ENCODE measurements at places on chromosomes 16 and 17.
A peak's percentile ranks its signal among the peaks of the same experiment; 100 is the strongest.

DNA sequence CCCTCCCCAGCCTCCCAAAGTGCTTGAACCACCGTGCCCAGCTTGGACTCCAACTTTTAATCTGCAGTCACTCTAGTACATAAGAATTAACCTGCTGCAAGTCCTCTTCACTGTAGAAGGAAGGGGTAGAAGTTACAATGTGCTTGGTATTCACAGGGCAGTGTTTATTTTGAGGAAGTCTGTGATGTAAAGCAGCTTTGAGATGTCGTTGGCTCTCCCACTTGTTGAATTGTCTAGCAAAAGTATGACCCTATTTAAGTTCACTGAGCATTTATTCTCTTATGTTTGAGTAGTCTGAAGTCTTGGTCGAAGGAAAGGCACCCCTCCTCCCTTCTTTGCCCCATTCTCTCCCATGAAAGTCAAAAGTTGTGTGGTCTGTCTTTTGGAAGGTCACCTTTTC, 28.2 kb downstream of the SF3B3 start:
- no peak for DNase-seq

GRCh38 chr17:64994781-64995538, 61.6 kb downstream of the GNA13 start:
- DNase-seq, result no peak

DNA sequence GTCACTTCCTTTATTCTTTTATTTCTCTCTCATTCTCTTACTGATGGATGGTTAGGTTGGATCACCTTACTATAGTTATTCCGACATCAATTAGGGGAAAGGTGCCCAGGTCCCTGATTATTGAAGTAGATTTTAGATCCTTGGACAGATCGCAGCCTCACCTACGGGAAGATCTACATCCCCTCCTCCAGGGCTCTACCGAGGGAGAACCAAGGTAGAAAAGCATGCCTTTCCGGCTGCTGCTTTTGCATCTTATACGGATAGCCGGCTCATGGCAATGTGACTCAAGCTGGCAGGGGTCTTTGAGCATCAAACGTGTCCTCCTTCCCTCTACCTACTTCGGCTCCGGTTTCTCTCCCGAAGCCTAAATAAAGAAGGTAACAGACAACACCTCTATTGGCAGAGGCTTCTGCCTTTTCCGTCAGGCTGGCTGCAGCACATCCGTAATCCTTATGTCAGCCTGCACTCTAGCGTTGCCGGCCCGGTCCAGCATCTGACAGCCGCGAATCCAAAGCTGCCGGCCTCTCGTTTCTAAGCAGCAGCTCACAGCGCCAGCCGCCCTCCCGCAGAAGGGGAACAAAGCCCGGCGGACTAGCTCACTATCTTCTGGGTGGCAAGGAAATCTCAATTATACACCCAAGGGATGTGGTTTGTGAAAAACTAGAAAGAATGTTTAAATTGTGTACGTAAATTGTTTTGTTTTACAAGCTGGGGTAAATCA, 46.9 kb downstream of the IRX6 start:
- peak; percentile 52 for DNase-seq

GRCh38 chr17:62781831-62782251, 26.3 kb downstream of the MARCHF10 start:
- no peak for DNase-seq

DNA sequence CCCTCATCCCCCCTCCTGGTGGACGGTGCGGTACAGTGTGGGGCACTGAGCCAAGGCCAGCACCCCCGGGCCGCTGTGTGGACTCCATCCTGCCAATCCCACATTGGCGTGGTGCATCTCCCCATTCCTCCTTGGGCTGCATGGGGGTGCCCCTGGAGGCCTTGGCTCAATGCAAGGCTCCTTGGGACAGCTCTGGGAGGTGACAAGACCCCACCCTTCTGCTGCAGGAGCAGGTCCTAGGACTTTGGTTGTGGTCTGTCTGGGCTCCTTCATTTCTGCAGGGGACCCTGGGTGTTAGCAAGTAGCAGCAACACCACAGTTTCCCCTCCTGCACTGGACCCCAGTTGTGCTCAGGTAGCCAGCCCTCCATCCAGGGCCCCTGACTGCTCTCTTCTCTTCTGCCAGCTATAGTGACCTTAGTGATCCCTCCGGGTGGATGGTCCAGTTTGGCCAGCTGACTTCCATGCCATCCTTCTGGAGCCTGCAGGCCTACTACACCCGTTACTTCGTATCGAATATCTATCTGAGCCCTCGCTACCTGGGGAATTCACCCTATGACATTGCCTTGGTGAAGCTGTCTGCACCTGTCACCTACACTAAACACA, 1.3 kb downstream of the PRSS21 start:
- no peak for DNase-seq

DNA sequence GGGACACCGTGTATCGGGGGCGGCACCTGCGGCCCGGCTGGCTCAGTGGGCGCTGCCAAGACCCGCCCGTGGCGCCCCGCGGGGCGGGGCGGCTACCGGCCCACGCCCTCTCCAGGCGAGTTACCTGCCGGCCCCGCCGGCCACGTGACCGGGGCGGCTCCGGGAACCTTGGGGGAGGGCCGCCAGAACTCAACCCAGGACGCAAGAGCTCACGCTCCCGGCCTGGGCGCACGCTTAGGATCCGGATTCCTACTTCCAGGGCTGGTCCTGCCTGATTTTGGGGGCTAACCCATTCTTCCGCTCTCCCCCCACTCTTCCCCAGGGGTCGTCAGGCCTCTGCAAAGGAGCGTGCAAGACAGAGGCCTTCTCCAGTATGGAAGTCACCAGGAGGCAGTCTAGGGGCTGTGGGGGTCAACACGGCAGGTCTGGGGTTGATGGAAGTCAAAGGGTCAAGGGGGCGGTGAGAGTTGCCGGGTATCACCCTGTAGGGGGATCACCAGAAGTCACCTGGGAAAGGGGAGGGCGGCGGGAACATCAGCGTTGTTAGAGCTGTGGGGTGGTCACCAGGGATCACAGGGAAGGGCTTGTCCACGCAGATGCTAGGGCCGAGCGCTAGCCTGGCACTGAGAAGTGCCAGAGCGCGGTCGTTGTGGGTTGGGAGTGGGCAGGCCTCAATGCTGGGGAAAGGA, 354 bp upstream of the ESRP2 start:
- DNase-seq, result no peak

DNA sequence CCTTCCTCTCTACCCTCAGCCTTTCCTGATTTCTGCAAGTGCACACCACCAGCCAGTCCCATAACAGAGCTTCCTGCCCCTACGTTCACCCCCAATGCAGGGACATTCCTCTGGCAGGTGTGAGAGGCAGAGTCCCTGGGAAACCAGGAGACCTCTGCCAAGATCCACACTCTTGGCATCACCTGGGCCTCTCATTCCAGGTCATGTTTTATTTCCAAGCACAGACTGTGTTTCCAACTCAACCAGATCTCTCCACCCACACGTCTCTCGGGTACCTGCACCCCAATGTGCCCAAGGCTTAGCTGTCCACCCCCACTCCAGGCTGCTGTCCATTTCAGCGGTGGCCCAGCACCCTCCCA, 21.0 kb upstream of the PHB1 start:
- no peak for DNase-seq

GRCh38 chr16:17460890-17461289, 9.9 kb downstream of the XYLT1 start:
- DNase-seq, result no peak

DNA sequence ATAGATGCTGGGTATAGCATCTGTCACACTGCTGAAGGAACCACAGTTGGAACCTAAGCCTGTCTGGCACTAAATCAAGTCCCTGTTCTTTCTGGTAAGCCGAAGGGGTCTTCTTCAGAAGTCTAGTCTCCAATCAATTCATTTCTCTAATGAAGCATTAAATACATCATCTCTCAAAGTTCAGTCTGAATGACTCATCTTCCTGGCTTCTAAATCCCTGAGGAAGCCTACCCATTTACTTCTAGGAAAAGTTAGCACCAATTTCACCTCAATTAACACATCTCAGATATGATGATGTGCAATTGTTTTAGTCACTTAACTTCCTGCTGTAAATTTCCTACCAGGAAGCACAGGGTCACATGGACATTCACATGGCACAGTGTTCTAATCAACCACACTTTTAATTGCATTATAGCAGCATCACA, 49.9 kb downstream of the TEX14 start:
- DNase-seq, result peak; percentile 58

DNA sequence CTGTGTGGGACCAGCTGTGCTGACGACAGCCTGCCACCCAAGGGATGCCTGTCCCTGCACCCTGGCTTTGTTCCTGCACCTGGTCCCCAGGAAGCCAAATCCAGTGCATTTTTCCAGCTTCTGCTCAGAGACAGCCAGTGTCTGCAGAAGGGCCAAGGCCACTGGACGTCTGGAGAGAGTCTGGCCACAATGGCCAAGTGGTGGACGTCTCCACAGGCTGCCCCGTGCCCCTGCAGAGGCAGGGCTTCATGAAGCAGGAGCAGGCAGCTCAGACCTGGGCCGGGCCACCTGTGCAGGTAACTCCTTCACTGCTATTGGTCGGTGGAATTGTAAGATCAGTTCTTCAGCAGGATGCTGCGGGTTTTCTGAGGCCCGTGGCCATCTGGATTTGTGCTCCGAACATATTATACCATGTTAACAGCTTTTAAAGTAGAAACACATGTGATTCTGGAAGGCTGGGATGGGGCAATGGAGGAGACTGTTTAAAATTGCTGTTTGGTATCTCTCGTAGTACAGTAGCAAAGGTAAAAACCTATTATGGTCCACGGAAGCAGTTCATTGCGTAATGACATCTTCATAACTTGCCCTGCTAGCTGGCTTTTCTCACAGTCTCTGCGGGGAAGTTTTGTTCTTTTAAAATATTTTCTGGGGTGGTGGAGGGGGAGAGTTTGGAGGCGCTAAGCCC, 185.3 kb downstream of the CCDC182 start:
- DNase-seq, result no peak

GRCh38 chr16:85209526-85210121, 97.4 kb upstream of the CIBAR2 start:
- no peak for DNase-seq

DNA sequence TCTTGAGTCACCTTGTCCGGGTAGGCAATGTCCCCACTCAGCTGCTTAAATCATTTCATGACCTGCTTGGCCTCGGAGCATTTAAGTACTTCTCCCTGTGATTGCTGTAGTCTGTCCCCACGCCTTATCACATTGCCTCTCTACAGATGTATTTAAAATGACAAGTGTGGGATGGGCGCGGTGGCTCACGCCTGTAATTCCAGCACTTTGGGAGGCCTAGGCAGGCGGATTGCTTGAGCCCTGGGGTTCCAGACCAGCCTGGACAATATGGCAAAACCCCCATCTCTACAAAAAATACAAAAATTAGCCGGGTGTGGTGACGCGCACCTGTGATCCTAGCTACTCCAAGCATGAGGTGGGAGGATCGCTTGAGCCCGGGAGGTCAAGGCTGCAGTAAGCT, 1.3 kb upstream of the GJC1 start:
- no peak for DNase-seq

GRCh38 chr17:32256012-32256700, 9.5 kb upstream of the RHBDL3 start:
- no peak for DNase-seq

GRCh38 chr17:4806456-4806776, 536 bp upstream of the PLD2 start:
- DNase-seq, result no peak

DNA sequence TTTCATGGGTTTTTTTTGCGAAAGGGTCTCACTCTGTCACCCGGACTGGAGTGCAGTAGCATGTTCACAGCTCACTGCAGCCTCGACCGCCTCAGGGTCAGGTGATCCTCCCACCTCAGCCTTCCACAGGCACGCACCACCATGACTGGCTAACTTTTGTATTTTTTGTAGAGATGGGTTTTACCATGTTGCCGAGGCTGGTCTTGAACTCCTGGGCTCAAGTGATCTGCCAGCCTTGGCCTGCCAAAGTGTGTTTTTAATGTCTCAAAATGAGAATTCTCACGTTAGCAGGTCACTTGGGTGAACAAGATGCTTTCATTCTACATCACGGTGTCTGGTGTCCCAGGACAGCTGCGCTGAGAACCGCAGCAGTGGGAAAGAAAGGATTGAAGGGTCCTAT, 3.2 kb downstream of the FBXO31 start:
- no peak for DNase-seq

DNA sequence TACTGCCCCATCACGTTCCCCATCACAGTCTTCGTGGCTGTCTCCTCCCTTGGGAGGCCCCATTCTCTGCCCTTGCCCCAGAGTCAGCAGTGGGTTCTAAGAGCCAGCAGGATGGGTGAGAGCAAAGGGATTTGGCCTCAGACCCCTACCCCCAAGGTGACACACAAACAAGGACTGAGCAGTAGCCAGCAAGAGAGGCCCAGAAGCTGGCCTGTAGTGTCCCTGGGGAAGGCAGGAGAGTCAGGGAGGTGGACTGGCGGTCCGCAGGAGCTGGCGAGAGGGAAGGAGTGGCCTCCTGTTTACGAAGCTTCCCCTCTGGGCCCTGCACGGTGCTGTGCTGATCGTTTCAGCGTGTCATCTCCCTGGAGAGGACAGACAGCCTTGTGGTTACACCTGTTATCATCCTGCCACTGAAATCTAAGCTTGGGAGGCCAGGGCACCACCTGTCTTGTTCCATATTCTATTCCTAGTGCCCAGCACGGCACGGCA, 8.4 kb downstream of the WDR81 start:
- no peak for DNase-seq

- DNase-seq, result no peak
These were observed 154.9 kb downstream of the SDK2 start for GRCh38 chr17:73489333-73489732.

DNA sequence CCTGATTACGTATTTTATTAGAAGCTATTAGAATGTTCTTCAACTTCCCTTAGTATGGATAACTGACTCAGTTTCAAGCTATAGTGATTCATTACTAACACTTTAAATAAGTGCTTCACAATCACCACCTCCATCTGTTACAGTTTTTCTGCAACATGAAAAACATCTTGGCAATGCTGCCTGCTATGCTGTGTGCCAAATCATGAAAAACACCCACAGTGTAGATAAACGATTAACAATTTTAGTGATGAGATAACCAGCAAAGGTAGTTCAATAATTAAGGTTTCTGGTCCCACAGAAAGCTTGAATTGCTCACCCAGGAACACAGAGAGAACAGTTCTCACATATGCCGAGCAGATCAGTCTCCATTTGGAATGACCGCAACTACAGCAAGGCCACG, 51.4 kb upstream of the SLC25A19 start:
- DNase-seq, result no peak

GRCh38 chr17:19287651-19288050, 50.5 kb downstream of the EPN2 start:
- no peak for DNase-seq

DNA sequence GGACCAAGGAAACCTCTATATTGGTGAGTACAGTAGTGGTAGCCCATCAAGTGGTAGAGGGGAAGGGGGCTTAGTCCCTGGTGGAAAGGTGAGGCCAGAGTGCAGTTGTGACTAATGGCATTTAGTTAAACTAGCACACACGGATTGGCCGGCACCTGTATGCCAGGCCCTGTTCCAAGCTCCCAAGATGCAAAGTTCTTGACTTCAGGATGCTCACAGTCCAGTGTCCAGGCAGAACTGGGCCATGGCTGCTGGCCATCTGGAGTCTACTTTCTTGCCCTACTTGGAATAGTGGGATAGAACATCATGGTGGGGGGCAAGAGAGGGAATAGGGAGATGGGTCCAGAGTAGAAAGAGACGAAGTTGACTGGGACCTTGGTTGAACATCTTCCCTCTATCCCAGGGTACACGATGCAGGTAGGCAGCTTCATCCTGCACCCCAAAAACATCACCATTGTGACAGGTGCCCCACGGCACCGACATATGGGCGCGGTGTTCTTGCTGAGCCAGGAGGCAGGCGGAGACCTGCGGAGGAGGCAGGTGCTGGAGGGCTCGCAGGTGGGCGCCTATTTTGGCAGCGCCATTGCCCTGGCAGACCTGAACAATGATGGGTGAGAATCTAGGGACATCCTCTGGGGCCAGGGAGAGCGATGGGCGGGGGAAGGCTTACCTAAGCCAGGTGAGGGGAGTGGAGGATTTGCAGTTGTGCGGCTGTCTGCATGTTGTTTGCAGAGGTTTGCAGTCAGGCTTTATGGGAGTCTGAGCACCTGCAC, 15.2 kb downstream of the ITGA3 start:
- DNase-seq, result no peak
